ENCODE measurements at places on chromosomes 3 and 15. TPM values are rescaled to one million over a fixed set of nuclear protein-coding genes. Genes with fewer than 3 reads are reported as not detected.
A peak's percentile ranks its signal among the peaks of the same experiment; 100 is the strongest.

DNA sequence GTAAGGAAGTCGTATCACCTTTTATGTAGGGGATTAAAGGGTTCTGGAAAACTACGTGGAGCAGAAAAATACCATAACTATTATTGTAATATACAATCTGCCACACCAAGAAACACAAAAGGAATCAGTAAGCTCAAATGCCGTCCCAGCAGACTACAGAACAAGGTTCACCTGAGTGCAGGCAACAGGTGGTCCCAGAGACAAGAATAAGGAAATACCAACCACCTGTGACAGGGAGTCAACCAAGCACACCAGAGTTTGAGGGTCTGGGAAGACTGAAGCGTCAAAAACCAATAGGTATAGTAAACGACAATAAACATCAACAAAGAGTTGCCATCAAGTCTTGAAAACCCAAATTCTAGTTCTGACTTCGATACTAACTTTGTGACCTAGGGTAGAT lies 12.1 kb downstream of the SLC24A5 start:
- DNase-seq, result no peak

GRCh38 chr15:93089727-93090305 lies 805 bp upstream of the RGMA start:
- DNase-seq, result peak; percentile 59

DNA sequence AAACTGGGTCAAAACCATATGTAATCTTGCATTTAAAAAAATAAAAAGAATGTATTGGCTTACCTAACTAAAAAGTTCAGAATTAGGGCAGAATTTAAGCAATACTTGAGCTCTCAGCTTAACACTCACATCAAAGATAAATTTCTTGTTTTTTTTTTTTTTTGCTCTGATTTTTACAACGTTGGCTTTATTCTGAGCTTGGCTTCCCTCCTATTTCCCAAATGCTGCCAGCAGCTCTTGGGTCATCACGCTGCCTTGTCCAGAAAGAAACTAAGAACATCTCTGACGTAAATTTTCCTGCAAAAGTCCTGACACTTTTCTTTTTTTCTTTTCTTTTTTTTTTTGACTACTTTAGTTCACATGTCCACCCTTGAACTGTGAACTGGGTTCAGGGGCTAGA lies 150.6 kb upstream of the TGFBR2 start:
- no peak for DNase-seq

GRCh38 chr3:190658106-190658505 lies 144.2 kb downstream of the IL1RAP start:
- no peak for DNase-seq

- no peak for DNase-seq
These were observed 399.2 kb downstream of the EPHA3 start for GRCh38 chr3:89506462-89507103.

DNA sequence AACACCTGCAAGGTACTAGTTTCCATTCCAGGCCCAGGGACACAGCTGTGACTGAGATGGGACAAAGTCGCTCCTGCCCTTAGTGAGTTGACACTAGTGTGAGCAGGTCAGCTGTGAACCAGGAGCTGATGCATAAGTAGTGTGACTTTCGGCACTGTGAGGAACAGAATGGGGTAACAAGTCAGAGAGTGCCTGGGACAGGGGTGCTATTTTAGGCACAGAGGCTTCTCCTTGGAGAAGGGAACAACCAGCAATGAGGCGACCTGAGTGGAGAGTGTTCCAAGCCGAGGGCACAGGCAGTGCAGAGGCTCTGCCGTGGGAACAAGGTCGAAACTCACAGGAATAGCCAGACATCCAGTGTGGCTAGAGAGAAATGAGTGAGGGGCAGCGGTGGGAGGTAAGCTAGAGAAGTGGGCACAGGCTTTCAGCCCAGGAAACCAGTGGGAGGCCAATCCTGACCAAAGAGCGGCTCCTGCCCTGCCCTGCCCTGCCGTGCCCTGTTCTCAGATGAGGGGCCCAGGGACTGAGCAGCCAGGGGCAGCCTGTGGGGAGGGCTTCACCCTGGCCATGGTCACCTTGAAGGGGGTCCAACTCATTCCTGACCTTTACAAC lies 14.2 kb downstream of the DNAH1 start:
- DNase-seq, result no peak

- no peak for DNase-seq
These were observed 162.2 kb downstream of the RSRC1 start for GRCh38 chr3:158272081-158272480.

DNA sequence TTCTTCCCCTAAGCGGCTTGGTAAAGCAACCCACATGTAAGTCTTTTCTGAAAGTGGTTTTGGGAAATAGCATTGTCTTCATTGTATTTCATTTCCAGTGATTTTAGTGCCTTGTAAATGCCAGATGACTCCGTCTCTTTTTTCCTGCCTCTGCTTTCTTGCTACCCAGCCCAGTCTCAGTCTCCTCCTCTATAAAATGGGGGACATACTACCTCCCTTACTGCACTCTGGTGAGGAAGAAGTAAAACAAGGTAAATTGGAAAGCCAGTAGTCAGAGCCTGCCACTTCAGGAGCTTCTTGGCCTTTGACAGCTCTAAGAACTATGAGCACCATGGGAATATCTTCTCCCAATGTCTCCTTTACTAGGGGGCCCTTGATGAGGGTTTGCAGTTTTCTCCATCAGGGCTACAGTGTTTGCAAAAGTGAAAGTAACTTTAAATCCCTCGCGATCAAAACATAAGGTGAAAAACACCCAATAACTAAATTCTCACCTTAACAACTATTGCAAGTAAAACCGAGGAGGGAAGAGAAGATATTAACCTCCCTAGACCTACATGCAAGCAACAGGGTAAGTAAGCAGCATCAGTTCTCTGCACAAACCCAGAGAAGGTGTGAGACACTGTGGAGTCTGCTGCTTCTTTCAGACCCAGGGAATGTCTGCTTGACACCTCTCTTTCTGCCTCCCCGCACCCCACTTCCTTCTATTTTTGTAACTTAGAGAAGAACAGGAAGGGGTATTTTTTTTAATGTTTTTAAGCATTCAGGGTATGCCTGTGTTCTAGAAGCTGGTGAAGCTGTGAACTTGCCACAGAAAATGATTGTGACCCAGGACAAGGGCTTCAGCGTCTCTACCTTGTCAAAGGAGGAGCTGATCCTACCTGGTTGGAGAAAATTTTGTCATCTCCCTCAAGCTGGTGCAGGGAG lies 159.1 kb upstream of the EOMES start:
- DNase-seq, result no peak

GRCh38 chr3:172538368-172539151 lies 15.3 kb upstream of the TNFSF10 start:
- DNase-seq, result no peak

GRCh38 chr3:123423031-123423430 lies 25.9 kb downstream of the ADCY5 start:
- no peak for DNase-seq

GRCh38 chr3:175477651-175478224 lies 618.6 kb downstream of the NAALADL2 start:
- DNase-seq, result no peak

- DNase-seq, result peak; percentile 69
These were observed 11.4 kb upstream of the ATP2B2 start for GRCh38 chr3:10516544-10517452.

ADGRG7 gene
- 0.13 TPM for total RNA-seq

ZNF80 gene
- not detected for total RNA-seq

KLF15 gene
- 11.5 TPM for total RNA-seq
